ENCODE measurements at places on chromosomes 6 and 20.

- peak overlapping the region; percentile 58 for H3K27ac ChIP-seq
- no peaks in the 10 kb centered on the region for H3K27me3 ChIP-seq
- H3K4me3 ChIP-seq = no peak overlapping the region
- DNase-seq = no peak
- no peaks in the 10 kb centered on the region for H3K36me3 ChIP-seq
These were observed 102.2 kb downstream of the BACH2 start for GRCh38 chr6:90194371-90194841.

DNA sequence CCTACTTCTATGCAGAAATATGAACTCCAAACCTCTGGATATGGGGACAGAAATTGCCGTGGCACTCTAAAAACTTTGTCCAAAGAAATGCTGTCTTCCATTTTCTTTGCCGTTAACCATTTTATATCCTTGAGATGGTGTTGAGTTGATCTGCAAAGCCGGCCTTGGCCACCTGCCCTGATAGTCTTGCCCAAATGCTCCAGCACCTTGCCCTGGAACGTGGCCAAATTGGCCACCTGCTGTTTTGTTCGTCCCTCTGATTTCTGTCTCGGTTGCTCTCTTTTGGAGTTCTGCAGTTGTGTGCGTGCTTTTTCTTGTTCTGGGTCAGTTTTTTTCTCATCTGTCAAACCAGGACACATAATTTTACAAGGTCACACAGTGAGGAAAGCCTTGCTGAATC lies 239.7 kb upstream of the GMDS start:
- H3K36me3 ChIP-seq = no peaks in the 10 kb centered on the region
- H3K4me3 ChIP-seq = no peak overlapping the region
- no peak overlapping the region for H3K27ac ChIP-seq
- no peak for DNase-seq
- no peaks in the 10 kb centered on the region for H3K27me3 ChIP-seq
- H3K4me1 ChIP-seq = no peaks in the 10 kb centered on the region

- H3K36me3 ChIP-seq = no peaks in the 10 kb centered on the region
- no peak for DNase-seq
- no peak overlapping the region for H3K4me3 ChIP-seq
- no peaks in the 10 kb centered on the region for H3K4me1 ChIP-seq
- H3K27me3 ChIP-seq = no peaks in the 10 kb centered on the region
- no peak overlapping the region for H3K27ac ChIP-seq
These were observed 34.9 kb upstream of the MAN1A1 start for GRCh38 chr6:119384444-119384843.

- peaks cover 44% of the 10 kb centered on the region for H3K4me1 ChIP-seq
- no peak overlapping the region for H3K4me3 ChIP-seq
- no peak overlapping the region for H3K27ac ChIP-seq
- DNase-seq = no peak
- H3K36me3 ChIP-seq = no peaks in the 10 kb centered on the region
These were observed 5.9 kb downstream of the RRAGD start for GRCh38 chr6:89406141-89406540.

DNA sequence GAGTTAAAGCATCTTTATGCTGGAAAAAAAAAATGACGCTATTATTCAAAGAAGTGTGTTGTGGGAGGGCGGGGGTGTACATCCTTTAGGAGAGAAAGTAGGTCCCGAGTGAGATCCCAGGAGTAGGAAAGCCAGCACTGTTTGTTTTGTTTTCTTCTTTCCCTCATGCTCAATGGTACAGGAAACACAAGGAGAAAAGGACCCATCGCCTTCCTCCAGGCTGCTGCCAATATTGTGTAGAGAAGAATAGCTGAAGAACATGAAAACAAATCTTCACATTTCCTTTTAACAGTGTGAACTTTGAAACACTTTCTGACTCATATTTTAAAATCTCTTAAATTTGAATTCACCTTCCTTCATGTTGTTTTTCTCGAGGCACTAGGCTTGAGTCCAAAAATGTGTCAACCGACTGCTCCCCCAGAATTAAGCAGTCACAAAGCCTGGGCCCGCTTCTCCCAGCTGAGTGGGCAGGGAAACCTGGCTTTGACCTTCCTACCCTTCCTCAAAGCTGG lies 22.3 kb downstream of the PPP1R16B start:
- no peaks in the 10 kb centered on the region for H3K27me3 ChIP-seq
- no peaks in the 10 kb centered on the region for H3K36me3 ChIP-seq
- peaks cover 12% of the 10 kb centered on the region for H3K4me1 ChIP-seq
- H3K4me3 ChIP-seq = no peak overlapping the region

DNA sequence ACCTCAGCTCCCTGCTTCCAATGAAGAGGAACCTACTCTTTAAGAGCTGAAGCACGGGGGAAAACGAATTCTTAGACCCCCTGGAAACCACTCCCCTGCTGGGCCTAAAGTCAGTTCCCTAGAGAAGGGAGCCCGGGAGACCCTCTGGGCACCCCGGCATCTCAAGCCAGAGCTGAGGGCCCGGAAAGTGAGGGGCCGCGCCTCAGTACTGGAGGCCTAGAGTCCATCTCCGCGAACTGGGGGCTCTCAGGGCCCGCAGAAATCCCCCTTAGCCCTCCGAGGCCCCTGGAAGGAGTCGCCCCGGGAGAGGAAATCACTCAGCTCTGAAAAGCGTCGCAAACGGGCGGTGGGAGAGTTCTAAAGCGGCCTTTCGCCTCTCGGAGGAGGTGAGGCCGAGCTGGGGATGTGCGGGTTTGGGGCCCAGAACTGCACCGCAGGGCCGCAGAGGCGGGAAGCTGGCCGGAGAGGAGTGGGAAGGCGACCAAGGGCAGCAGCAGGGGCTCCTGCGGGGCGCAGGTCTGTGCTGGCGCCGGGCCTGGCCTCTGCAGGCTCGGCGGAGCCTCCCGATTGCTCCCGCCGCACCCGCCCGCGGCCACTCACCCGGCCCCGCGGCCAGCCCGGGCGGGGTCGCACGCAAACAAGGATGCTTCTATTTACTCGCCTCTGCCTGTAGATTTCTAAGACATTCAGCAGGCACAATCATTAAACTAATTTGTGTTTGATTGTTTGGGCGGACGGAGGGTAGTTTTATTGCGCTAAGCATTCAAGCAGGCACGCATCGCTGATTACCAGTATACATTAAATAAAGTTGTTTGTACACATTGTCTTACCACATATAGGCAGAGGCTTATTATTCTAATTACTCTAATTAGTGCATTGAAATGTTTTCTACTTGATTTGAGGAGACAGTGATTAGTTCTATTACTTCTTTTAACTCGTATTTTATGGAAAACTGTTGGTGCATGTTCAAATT lies 9.2 kb downstream of the POU3F2 start:
- peaks cover 96% of the 10 kb centered on the region for H3K27me3 ChIP-seq
- H3K4me3 ChIP-seq = no peak overlapping the region
- peak; percentile 42 for DNase-seq
- H3K36me3 ChIP-seq = no peaks in the 10 kb centered on the region

DNA sequence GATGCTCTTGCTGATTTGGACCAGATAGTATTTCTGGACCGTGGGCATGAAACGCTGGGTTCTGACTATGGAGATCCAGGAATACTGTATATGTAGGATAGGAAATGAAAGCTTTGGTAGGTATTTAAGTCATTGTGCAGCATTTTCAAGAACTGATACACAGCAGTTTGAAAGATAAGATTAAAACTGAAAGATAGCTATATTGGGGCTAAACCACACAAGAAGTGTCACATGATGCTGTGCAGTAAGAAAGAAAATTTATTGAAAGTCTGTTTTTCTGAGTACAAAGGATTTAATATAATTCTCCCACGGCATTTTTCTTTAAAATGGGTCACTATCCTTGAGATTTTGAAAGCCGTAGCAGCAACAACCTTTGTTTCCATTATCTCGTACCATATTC lies 305 bp downstream of the IL17A start:
- no peak for DNase-seq
- peaks cover 18% of the 10 kb centered on the region for H3K27me3 ChIP-seq
- no peaks in the 10 kb centered on the region for H3K4me1 ChIP-seq
- no peaks in the 10 kb centered on the region for H3K36me3 ChIP-seq
- no peak overlapping the region for H3K27ac ChIP-seq
- H3K4me3 ChIP-seq = no peak overlapping the region

DNA sequence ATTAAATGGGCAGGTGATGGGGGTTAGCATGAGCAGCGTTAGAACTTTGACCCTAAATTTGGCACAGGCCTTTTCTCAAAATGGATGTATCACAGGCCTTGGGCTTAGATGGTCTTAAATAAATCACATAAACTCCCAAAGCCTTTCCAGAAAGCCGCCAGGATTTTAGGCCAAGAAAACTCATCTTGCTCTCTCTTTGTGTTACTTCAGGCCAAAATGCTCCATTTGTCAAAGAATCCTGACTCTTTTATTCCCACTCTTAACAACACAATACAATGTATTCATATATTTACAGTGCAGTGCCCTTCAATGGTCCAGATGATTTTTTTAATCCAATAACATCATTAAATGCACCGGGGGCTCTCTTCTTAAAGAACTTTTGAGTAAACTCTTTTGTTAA lies 5.9 kb upstream of the TCP11 start:
- H3K4me3 ChIP-seq = no peak overlapping the region
- H3K4me1 ChIP-seq = peaks cover 32% of the 10 kb centered on the region
- no peaks in the 10 kb centered on the region for H3K27me3 ChIP-seq
- DNase-seq = no peak

- no peak overlapping the region for H3K4me3 ChIP-seq
- no peak for DNase-seq
- H3K36me3 ChIP-seq = no peaks in the 10 kb centered on the region
- H3K27ac ChIP-seq = no peak overlapping the region
- H3K27me3 ChIP-seq = no peaks in the 10 kb centered on the region
These were observed 60.8 kb downstream of the DNAH8 start for GRCh38 chr6:38775870-38776269.

GRCh38 chr6:155075930-155076695 lies 81.0 kb downstream of the TIAM2 start:
- no peaks in the 10 kb centered on the region for H3K36me3 ChIP-seq
- H3K4me3 ChIP-seq = no peak overlapping the region
- H3K27me3 ChIP-seq = no peaks in the 10 kb centered on the region
- DNase-seq = no peak

GRCh38 chr20:29687438-29687837 lies 1570.0 kb upstream of the DEFB115 start:
- no peaks in the 10 kb centered on the region for H3K27me3 ChIP-seq
- no peak overlapping the region for H3K27ac ChIP-seq
- H3K4me1 ChIP-seq = no peaks in the 10 kb centered on the region
- no peak for DNase-seq
- no peak overlapping the region for H3K4me3 ChIP-seq

DNA sequence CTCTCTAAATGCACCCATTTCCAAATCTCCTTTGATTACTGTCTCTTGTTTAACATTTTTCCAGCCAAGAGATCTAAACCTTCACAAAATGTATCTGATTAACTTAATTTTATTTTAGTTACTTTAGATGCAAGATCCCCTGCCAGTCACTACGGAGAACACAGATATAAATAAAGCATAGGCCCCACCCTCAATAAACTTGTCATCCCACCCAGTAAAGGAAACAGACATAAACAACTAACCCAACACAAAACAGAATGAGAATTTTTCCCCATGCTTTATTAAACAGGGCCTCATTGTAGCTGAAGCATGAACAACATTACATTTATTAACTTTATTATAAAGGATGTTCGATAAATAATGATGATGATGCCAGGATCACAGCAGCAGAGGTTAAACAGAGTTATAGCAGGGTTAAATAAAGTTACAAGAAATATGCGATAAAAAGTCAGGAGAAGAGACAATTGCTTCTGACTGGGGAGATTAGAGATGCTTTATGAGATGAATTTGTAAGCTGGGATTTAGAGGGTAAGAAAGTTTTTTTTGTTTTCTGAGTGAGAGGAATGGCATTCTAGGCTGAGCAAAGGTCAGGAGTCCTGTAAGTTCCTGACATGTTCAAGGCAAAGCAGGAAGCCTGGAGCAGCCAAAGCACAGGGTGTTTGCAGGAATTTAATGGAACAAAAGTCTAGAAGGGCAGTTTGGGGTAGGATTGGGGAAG lies 41.1 kb downstream of the TFAP2A start:
- no peak for DNase-seq
- no peak overlapping the region for H3K27ac ChIP-seq
- no peaks in the 10 kb centered on the region for H3K4me1 ChIP-seq
- no peak overlapping the region for H3K4me3 ChIP-seq

DNA sequence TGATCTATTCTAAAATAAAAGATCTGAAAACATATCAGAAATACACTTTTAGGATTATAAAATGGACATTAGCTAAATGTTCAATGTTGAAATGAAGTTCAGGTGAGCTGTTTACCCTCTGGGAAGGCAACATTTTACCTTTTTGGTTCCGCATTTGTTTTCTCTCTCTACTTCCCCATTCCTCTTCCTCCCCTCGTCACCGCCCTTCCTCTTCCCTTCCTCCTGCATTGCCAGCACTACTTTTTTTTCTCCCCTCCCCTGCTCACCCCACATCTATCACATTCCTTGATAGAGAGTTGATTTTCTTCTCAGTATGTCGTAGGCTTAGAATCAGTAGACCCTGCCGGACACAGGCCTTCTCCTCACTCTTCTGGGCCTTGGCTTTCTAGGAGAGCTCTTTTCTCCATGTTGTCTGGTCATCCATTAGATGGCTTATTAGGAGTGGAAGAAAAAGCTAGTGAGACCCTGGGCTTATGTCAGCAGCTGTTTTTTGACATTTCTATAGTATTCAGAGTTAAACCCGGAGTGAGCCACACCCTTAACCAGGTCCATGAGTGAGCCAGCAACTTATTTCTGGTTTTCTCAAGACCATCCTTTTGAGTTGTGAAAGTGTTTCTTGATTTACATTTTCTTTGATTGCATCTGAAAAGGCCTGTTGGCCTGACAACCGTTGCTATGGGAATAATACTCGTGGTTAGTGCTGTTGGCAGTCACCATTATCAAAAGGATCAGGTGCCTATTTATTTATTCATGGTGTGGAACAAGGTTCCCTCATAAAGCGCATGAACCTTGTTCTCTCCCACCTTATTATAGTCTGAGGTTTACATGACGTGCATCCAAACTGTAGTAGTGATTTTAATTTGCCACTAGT lies 90.9 kb downstream of the DTD1 start:
- no peak overlapping the region for H3K27ac ChIP-seq
- DNase-seq = peak; percentile 14
- H3K36me3 ChIP-seq = no peaks in the 10 kb centered on the region
- no peak overlapping the region for H3K4me3 ChIP-seq

DNA sequence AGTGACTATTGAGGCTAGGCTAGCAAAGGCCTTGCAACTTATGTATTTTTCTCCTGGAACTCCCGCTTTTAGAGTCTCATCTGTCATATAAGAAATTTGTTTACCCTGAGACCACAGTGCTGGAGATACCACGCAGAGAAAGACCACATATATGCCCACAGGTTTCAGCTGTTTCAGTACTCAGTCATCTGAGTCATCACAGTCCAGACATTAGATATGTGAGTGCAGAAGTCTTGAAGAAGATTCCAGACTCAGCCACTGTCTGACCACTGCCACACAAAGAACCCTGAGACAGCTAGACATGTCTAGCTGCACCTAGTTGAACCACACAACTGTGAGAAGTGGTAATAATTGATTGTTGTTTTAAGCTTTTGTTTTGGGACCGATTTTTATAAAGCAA lies 648.3 kb downstream of the EPM2A start:
- H3K27ac ChIP-seq = no peak overlapping the region
- H3K4me3 ChIP-seq = no peak overlapping the region
- no peaks in the 10 kb centered on the region for H3K27me3 ChIP-seq
- no peak for DNase-seq
- H3K36me3 ChIP-seq = no peaks in the 10 kb centered on the region
